Caki2 (cell line): ENCODE measurements at places on chromosomes 2 and 18.

DNA sequence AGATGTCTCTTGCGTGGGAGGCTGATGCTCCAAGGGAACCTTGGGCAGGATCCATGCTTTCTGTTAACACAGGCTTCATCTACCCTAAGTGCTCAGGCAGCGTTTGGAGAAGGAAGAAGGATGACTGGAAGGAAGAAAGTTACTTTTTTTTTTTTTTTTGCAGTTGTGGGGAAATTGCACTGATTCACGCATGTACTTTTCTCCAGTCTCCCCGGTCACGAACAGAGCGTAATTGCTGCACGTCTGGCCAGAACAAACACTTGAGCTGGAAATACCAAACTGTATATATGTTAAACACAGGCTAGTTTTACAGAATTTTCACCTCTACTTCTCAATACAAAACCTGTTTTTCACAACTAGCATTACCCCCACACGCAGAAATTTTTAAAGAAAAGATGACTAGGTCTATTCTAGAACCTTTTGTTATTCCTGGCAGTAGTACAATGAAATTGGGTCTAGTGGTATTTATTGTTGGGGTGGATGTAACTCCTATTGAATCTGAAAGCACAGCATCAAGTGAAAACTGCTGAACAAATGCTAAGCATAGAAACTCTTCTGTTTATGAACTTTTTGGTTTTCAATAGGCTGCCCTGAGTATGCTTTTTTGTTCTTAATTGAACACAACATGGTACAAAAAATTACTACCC lies 9.3 kb upstream of the SCYGR5 start:
- DNase-seq, result no peak

DNA sequence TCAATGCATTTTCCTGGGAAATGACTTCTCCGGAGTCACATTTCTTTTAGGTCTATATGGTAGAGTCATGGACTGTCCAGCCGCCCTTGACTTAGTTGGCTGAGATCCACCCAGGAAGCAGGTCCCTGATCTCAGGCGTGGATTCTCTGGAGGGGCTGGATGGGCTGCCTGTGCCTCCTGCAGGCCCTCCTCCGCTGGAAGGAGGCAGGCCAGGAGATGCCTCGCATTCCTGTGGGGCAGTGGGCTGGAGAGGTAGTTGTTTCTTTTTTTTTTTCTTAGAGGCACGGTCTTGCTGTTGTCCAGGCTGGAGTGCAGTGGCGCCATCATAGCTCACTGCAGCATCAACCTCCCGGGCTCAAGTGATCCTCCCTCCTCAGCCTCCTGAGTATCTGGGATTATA lies 129.0 kb upstream of the MYCN start:
- peak; percentile 88 for DNase-seq

- DNase-seq, result peak; percentile 87
These were observed 30.9 kb downstream of the MBP start for GRCh38 chr18:77101410-77102258.

DNA sequence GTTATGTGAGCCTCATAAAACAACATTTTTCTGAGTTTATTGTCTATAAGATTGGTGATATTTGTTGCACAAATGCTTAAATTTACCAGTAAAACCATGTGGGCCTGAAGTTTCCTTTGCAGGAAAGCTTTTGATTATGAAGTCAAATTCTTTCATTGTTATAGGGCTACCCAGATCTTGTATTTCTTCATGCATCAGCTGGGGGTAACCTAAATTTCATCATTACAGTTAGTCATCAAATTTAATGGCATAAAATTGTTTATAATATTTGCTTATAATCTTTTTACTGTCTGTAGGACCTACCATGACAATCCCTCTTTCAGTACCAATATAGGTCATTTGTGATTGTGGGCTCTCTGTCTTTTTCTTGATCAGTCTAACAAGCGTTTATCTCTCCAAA lies 47.8 kb downstream of the SMAD2 start:
- no peak for DNase-seq

DNA sequence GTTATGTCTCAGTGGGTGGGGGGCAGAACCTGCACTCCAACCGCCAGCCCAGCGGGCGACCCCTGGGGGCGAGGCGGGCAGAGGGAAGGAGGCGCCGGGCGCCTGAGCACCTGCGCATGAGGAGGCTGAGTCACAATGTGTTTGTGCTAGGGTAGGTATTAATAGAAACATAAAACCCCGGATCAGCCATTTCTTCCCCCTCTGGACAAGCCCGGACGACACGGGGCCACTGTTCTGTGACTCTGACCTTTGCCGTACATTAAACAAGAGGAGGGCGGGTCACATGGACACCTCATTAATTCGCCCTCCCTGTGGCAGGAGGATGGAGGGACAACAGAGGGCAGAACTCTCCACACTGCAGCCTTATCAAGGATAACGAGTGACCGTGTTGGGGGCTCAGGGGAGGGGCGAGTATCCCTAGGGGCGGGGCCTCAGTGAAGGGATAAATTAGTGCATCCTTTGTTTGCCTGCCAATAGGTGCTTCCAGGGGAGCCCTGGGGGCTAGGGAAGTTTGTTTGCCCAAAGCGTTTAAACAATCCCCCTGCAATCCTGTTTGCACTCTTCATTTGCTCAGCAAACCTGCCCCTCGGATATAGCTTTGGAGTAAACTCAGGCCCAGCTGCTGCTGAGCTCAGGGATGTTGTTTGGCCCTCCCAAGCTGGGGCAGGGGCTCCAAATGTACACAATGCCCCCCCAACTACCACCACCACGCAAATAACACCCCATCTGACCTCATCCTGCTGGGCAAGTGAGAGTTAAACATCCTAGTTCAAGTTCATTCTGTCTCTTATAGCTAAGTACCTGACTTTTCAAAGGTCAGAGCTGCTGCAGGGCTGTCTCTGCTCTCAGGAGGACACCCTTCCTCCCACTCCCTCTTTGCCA lies 171.2 kb upstream of the GLI2 start:
- DNase-seq, result peak; percentile 98
